Mesendoderm (in vitro differentiated cells): ENCODE measurements at places on chromosomes 12 and 14.

GRCh38 chr14:88552876-88553275 lies 1.9 kb downstream of the PTPN21 start:
- DNase-seq = no peak

GRCh38 chr12:70305794-70306193 lies 60.3 kb upstream of the KCNMB4 start:
- no peak for DNase-seq

- peak; percentile 10 for DNase-seq
Observed at GRCh38 chr12:92078167-92079053, 67.2 kb downstream of the BTG1 start.

- DNase-seq = no peak
Observed at GRCh38 chr14:98959410-98959809, 312.6 kb downstream of the BCL11B start.

DNA sequence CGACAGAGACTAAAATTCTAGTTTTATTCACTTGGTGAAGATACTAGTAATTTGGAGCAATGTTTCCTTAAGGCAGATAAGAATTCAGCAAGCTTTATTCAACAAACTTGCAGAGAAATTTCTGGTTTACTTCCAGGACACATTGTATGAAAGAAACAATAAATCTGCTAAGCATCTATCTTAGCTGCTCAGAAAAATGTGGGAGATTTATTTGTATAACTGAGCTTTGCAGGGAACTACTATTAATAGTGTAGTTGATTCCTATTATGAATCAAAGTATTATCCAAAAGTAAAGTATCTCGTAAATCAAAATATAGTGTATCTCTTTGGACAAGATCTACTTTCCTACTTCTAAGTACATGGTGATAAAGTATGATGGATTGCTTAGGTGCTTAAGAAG lies 239.4 kb upstream of the TMTC1 start:
- no peak for DNase-seq

DNA sequence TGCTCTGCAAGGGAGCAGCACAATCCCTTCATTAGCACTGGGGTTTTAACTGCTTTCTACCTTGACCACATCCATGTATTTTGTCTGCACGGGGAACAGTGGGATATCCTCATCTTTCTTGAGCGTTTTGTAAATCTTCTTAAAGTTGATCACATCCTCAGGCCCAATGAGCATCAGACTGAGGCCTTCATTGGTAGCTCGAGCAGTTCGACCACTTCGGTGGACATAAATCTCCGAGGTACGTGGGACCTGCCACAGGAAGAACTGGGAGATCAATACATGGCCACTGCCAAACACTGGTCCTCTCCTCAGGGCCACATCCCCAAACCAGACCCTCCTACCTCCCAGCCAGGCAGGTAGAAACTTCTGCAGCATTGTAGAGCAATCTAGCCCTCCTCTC lies 26.1 kb downstream of the DDX24 start:
- DNase-seq = no peak

- no peak for DNase-seq
Observed at GRCh38 chr12:107035733-107036132, 48.8 kb upstream of the MTERF2 start.

DNA sequence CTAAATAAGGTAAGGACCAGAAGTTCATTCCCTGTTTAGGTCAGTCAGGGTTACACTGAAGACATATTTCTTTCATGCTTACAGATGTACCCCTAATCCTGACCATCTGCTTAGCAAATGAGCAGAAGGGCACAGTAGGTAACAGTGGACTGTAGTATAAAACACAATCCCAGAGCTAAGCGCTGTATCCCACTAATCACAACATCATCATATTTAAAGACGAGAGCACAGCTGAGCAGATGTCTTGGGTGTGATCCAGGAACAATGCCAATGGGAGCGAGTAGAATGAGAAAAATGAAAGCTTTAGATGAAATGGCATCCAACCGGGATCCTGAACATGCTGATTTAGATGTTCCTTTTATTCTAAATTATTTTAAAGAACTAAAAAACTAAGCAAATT lies 213.4 kb downstream of the CCER1 start:
- no peak for DNase-seq

DNA sequence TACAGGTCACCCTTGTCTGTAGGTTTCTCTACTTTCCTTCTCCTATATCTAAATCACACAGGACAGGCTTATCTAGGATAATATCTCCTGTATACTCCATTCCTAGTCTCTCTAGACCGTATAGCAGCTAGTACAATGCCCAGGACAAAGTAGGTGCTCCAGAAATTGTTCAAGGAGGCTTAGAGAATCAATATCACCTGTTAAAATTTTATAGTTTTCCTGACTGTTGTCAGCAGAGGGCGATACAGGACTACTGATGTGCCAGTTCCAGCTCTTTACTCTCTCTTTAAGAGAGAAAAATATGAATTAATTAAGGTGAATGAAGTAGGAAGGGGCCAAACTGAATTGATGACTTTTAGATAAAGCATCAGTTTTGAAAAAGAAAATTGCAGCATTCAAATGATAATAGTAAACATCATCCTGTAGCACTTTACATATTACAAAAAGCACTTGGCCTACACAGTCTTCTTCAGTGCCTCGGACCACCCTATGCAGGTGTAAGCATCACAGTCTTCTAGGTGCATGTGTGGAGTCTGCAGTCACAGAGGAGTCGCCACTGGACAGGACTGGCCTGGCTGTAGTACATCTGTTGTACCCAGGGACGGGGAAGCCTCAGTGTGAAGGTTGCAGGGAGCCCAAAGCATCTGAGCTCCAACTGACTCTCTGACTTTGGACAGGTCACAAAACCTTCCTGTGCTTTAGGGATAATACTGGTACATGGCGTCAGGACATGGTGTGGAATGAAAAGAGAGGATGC lies 61.9 kb upstream of the MAX start:
- DNase-seq = peak; percentile 53

- DNase-seq = peak; percentile 89
Observed at GRCh38 chr12:3752741-3753486, at the start of gene CRACR2A. TSS of gene CRACR2A (minus strand) at chr12:3753109. CDS start at chr12:3696999, 56,110 bp downstream.

DNA sequence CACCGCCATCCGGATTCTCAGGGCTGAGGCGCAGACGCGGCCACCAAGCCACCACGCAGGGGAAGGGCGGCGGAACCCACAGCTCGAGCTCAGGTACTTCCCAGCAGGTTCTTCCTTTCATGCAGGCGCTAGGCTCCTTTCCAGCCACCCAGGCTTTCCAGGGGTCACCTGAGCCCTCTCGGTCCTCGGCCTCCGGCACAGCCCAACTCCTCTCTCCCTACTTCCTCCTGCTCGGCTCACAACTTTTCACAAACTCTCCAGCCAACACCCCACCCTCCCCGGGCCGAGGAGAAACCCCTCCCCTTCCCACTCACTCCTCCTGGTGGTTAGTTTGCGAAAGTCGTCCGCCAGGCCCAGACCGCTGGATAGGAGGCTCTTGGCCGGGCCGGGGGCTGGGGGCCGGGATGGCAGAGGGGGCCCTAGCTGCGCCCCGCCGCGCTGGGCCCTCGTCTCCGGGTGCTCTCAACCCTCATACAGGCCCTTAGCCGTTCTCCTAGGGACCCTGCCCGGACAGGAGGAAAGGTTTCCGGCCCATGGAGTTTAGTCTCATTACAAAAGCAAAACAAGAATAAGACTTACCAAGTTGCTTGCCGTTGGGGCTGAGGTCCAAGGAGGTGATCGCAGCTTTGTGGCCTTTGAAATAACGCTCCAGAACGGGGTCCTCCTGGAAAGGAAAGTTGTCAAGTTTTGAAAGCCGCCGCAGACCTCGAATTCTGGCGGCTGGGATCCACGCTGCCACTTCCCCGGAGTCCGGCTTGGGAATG lies at the start of gene GALNT4:
TSS of gene GALNT4 (minus strand) at position 256 of the 764 bp plus-strand sequence. CDS start at position 9, 247 bp downstream.
- DNase-seq = peak; percentile 95

- peak; percentile 85 for DNase-seq
Observed at GRCh38 chr14:100504372-100505078, 82.7 kb downstream of the BEGAIN start.

GRCh38 chr12:59086126-59086525 lies 165.8 kb upstream of the LRIG3 start:
- DNase-seq = peak; percentile 16

- peak; percentile 70 for DNase-seq
Observed at GRCh38 chr12:12086362-12086761, 15.6 kb downstream of the BCL2L14 start.

GRCh38 chr14:101351146-101351545 lies 210.1 kb upstream of the DIO3 start:
- DNase-seq = no peak

DNA sequence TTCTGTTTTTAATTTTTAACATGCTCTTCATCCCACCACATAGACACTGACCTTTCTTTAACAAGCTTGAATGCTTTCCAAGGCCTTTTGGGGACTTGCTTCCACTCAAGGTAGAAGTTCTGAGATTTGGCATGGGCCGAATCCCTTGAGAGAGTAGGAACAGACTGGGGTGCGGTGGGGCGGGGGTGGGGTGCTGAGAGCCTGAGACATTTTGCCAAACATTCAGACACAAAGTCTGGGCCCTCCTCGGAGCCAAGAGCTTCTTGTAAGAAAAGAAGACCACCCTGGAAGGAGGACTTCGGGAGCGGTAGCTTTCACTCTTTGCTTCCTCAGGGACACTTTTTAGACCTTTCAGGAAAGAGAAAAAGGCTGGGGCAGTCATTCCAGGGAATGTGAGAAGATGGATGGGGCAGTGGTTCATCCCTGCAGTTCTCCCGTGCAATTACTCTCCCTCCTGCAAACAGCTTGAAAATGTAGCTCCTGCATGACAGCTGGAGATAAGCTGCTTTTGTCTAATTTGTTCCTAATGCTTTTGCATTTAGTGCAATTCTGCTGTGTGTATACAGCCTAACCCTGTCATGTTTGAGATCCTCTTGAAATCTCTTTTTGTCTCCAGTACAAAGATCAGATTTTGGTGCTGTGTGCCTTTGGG lies 16.3 kb upstream of the MYO1H start:
- DNase-seq = no peak

DNA sequence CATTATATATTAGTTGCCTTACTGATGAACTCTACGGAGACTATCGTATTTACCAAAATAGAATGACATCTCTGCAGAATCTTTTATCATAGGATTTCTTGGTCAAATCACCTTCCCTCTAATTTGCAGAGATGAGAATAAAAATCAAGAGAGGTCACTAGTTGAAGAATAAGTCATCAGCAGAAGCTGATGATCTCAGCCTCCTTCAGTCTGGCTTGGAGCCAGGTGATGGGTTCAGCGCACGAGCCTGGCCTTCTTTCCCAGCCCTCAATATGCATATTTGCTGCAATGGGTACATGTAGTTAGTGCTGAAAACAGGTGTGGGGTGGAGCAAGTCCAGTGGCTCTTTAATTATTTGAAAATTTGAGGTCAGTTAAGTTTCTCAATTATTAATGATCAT lies 19.2 kb upstream of the EMP1 start:
- no peak for DNase-seq
